ENCODE measurements at places on chromosomes 6 and 20. TPM values are rescaled to one million over a fixed set of nuclear protein-coding genes. Genes with fewer than 3 reads are reported as not detected.

FABP7 gene
- total RNA-seq = not detected

PPP1R16B gene
- 2.8 TPM for total RNA-seq

DNA sequence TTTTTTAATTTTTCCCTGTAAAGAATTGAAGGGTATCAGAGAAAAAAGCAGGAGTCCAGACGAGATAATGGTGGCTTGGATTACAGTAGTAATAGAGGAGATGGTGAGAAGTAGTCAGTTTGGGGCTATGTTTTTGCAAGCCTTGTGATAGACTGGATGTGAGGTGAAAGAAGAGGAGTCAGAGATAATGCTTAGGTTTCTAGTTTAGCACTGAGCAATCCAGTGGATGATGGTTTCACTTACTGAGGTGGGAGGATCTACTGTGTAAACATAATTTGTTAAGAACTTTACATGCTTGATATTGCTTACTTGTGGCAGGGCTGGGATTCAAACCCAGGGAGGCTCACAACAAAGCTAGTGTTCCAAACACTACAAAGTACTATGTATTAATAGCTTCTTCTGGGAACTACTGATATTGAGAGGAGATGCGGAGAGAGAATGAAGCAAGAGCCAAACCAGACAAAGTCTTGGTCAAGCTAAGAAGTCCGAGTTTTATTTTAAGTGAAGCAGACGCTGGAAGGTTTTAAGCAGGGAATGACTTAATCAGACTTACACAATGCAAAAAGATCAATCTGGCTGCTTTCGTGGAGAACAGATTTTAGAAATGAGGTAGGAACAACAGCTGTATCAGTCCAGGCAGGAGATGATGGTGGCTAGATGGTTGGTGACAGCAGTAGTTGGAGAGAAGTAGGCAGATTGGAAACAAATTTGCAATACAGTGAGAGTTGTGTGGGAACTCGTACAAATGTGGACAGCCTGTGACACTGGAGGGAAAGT, 58.0 kb downstream of the ZFAND3 start:
- H3K4me1 ChIP-seq = peaks cover 4% of the 10 kb centered on the region
- no peak overlapping the region for H3K4me3 ChIP-seq
- no peak overlapping the region for H3K27ac ChIP-seq
- no peaks in the 10 kb centered on the region for H3K27me3 ChIP-seq
- no peaks in the 10 kb centered on the region for H3K36me3 ChIP-seq

GRCh38 chr6:90168693-90169131, 127.9 kb downstream of the BACH2 start:
- no peaks in the 10 kb centered on the region for H3K36me3 ChIP-seq
- peaks cover 18% of the 10 kb centered on the region for H3K4me1 ChIP-seq
- H3K27me3 ChIP-seq = no peaks in the 10 kb centered on the region
- H3K4me3 ChIP-seq = no peak overlapping the region

- DNase-seq = no peak
- no peak overlapping the region for H3K4me3 ChIP-seq
- H3K36me3 ChIP-seq = no peaks in the 10 kb centered on the region
- H3K27ac ChIP-seq = peak overlapping the region; percentile 52
- H3K4me1 ChIP-seq = peaks cover 6% of the 10 kb centered on the region
These were observed 3.1 kb upstream of the CEBPB start for GRCh38 chr20:50187403-50188051.

DNA sequence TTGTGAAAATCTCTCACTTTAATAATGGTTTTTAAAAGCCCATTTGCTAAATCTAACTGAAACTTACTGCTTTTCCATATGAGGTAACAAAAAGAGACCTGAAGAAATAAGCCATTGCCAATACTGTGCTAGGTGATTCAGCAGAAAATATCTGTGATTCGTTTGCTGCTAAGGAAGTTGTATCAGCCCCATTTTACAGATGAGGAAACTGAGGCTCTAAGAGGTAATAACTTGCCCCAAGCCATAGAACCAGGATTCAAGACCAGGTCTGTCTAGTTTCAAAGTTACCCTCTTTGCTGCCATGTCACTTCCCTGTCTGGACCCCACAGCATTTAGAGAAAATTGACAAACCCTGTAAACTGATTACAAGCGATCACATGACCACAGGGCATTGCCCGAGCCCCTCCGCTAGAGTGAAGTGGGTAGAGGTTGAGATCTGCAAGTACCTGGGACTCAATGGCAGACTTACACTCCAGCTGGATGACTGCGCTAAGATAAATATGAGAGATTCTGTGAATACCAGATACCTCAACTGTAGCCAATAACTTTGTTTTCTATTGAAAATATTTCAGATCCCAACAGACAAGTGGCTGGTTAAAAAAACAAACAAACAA, 69.3 kb downstream of the TNFRSF21 start:
- no peak overlapping the region for H3K4me3 ChIP-seq
- peaks cover 17% of the 10 kb centered on the region for H3K4me1 ChIP-seq
- no peaks in the 10 kb centered on the region for H3K27me3 ChIP-seq
- H3K36me3 ChIP-seq = peaks cover 10% of the 10 kb centered on the region

DNA sequence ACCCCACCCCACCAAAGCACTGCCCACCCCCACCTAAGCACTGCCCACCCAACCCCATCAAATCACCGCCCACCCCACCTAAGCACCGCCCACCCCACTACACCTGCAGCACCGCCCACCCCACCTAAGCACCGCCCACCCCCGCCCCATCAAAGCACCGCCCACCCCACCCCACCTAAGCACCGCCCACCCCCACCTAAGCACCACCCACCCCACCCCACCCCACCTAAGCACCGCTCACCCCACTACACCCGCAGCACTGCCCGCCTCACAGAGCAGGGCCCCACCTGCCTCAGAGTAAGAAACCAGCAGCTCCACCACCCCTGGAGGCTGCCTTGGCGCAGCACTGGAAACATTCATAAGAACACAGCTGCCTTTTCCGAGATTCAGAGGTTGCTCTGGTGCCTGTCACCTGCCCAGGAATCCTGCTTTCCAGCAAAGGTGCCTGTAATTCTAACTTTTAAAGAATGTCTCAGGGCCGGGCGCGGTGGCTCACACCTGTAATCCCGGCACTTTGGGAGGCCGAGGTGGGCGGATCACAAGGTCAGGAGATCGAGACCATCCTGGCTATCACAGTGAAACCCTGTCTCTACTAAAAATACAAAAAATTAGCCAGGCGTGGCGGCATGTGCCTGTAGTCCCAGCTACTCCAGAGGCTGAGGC, 148.2 kb downstream of the BMP7 start:
- H3K4me3 ChIP-seq = no peak overlapping the region
- H3K36me3 ChIP-seq = no peaks in the 10 kb centered on the region
- H3K27me3 ChIP-seq = peaks cover 34% of the 10 kb centered on the region

- no peak overlapping the region for H3K27ac ChIP-seq
- no peak for DNase-seq
- no peak overlapping the region for H3K4me3 ChIP-seq
- H3K27me3 ChIP-seq = no peaks in the 10 kb centered on the region
These were observed 52.6 kb downstream of the HECA start for GRCh38 chr6:139187489-139187888.

GRCh38 chr20:43746344-43747137, 19.7 kb upstream of the GTSF1L start:
- no peaks in the 10 kb centered on the region for H3K36me3 ChIP-seq
- H3K27ac ChIP-seq = no peak overlapping the region
- peaks cover 74% of the 10 kb centered on the region for H3K27me3 ChIP-seq

All from esophagus squamous epithelium (tissue), 5 donors.